ENCODE measurements at places on chromosomes 4 and X. TPM values are rescaled to one million over a fixed set of nuclear protein-coding genes. Genes with fewer than 3 reads are reported as not detected.

DNA sequence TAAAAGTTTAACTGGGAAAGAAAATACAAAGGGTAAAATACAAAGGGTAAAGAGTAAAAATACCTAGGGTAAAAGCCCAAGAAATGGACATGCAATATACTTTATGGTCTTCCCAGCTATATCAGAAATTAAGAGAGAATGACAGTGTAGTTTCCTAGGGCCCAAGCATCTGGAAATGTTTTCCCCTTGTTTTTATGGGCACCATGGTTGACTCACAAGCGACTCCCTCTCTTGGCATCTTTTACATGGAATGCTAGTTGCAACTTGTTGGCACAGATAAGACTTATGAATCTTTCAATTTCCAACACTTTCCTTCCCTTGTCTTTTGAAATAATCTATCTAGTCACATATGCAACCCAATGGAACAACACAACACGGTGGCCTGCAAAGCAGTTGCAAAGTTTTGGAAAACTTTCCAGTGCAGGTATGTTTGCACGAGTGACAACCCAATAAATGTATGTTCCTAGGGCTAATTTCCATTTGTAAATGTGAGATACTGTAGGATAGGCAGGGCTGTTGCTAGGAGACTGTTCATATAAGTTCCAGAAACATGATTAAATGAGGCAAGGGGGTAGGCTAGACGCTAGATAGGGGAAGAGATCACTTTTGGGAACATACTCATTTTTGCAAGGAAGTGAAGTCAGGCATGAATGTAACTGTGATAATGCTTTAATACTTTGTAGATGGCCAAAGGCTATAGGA, 36.4 kb upstream of the CWH43 start:
- H3K27me3 ChIP-seq = no peaks in the 10 kb centered on the region
- no peak overlapping the region for H3K4me3 ChIP-seq
- DNase-seq = no peak
- H3K4me1 ChIP-seq = no peaks in the 10 kb centered on the region
- no peaks in the 10 kb centered on the region for H3K36me3 ChIP-seq
- H3K27ac ChIP-seq = no peak overlapping the region

Gene ODAM
- not detected for total RNA-seq

DNA sequence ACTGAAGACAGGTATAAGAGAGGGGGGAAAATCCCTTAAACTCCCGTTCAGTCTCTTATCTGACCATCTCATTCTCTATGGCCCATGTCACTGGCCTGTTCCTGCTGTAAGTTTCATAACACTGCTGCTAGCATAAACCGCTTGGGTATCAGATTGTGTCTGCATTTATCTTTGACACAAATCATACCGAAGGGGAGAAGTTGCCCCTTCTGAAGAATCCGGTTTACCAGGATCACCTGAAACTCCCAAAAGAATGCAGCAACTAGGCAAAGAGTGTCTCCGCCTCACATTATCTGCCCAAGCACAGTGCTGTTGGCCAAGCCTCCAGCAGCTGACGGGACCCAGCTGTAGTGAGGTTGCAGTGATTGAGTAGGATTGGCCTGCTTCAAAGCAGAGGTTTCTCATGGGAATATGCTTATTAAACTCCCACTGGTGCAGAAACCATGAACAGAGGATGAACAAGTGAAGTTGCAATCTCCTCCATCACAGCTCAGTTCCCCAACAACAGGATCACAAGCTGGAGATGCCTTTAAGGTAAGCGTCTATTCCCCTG, 71.3 kb upstream of the PUDP start:
- DNase-seq = no peak
- H3K4me1 ChIP-seq = no peaks in the 10 kb centered on the region
- no peaks in the 10 kb centered on the region for H3K36me3 ChIP-seq
- H3K27ac ChIP-seq = no peak overlapping the region

DNA sequence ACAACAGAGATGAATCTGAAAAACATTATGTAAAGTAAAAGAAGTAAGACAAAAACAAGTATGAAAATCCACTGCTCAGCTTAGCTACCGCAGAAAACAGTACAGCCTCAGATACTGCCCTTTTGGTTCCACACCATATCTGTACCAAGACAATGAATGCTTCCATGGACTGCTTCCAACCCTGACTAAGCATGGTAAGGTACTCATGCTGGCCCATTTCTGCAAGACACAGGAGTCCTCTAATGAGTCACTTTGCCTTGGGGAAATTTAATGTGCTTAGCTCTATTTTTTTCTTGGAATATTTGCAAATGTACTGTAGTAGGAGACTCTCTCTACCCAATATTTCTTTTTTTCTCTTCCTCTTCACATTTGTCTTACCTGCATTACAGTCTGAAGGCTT, 931.7 kb upstream of the HS3ST1 start:
- DNase-seq = no peak
- no peak overlapping the region for H3K27ac ChIP-seq
- no peaks in the 10 kb centered on the region for H3K36me3 ChIP-seq
- no peaks in the 10 kb centered on the region for H3K4me1 ChIP-seq
- no peaks in the 10 kb centered on the region for H3K27me3 ChIP-seq

GRCh38 chr4:105356194-105356593, 117.7 kb downstream of the PPA2 start:
- no peaks in the 10 kb centered on the region for H3K4me1 ChIP-seq
- no peak for DNase-seq
- H3K27ac ChIP-seq = no peak overlapping the region
- H3K27me3 ChIP-seq = no peaks in the 10 kb centered on the region
- peaks cover 4% of the 10 kb centered on the region for H3K36me3 ChIP-seq

Gene CFAP299
- not detected for total RNA-seq

Gene ERVMER34-1
- total RNA-seq = 0.44 TPM
